Stimulated activated CD8-positive, alpha-beta memory T cell treated with anti-CD3 and anti-CD28 coated beads, Interleukin-2, amount 100 ng/mL, for 48 hours (primary cell): ENCODE measurements at places on chromosomes 6 and 20.

- DNase-seq, result no peak
Observed at GRCh38 chr6:89536231-89536630, 102.3 kb downstream of the LYRM2 start.

DNA sequence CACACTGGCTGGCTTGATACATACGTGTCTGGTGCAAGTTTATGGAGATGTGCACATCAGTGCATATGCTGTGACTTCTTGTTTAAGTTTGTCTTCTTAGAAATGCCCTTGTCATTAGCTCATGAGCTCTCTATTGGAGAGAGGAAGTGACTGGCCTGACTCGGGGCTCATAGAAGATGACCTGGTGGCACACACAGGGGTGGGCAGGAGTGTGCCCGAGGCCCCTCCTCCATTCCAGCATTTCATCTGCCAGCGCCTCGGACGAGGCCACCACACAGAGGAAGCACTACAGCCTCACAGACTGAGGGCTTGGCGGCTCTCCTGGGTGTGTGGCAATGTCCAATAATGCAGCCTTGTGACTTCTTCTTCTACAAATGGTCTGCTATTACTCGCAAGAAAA, 109.7 kb downstream of the FAM120B start:
- DNase-seq, result no peak

DNA sequence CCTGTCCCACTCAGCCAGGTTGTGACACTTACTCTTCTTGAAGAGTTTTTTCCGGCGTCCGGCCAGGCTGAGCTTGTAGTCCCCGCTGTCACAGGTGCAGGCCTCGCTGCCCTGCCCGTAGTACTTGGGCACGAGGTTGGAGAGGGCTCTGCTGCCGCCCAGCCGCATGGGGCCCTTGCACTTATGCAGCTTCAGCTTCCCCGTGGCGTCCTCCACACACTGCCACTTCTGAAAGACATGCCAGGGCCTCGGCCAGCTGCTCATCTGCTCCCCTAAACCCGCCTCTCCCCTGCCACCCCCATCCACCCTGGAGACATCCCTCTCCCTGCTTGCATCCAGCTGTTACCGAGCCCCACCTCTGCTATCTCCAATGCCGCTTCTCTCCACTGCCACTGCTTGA, 113.1 kb downstream of the SULF2 start:
- no peak for DNase-seq

DNA sequence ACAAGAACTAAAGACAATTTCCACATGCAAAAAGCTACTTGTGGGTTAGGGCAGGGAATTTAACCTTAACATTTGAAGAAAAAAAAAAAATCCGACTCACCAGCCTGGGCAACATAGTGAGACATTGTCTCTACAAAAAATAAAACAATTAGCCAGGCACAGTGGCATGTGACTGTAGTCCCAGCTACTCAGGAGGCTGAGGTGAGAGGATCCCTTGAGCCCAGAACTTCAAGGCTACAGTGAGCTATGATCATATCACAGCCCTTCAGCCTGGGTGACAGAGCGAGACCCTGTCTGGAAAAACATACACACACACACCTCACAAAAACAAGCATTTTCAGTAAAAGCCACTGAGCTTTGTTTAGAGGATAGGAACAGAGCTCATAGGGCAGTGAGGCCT, 56.2 kb downstream of the ARHGAP18 start:
- DNase-seq, result no peak

- DNase-seq, result no peak
Observed at GRCh38 chr6:76347539-76347938, 275.1 kb upstream of the IMPG1 start.

- no peak for DNase-seq
Observed at GRCh38 chr20:364905-365794, 15.4 kb upstream of the TRIB3 start.
